ENCODE measurements at places on chromosomes 7 and 10. TPM values are rescaled to one million over a fixed set of nuclear protein-coding genes. Genes with fewer than 3 reads are reported as not detected.

Gene SCIN
- total RNA-seq, result 0.43 TPM

Gene AEBP1
- total RNA-seq, result 15.5 TPM

Gene C10orf120
- total RNA-seq, result not detected

Gene PHYHIPL
- not detected for total RNA-seq

Gene KIF5B
- total RNA-seq, result 128 TPM
